Astrocyte (in vitro differentiated cells and primary cell): ENCODE measurements at places on chromosomes 5 and 9. TPM values are rescaled to one million over a fixed set of nuclear protein-coding genes. Genes with fewer than 3 reads are reported as not detected.

DNA sequence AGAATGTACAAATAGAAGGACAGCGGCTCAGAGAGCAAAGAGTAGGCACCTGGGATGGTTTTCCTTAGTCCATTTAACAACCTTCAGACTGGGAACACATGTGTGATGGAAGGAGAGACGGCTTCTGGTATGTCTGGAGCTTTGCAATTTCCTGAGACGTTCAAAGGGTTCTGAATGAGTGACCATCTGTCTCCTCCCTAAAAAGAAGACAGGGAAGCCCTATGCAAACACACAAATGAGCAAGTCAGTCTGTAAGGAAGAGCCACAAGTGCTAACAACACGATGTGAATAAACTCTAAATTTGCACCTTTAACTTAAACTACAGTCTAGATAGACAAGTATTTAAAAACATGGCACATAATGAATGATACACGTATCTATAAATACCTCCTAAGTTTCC is 391.0 kb downstream of the ICE1 start:
- no peak overlapping the region for H3K27ac ChIP-seq
- no peak overlapping the region for H3K4me3 ChIP-seq
- no peak for DNase-seq
- H3K36me3 ChIP-seq, result no peaks in the 10 kb centered on the region
- no peaks in the 10 kb centered on the region for H3K4me1 ChIP-seq
- no peaks in the 10 kb centered on the region for H3K27me3 ChIP-seq

DNA sequence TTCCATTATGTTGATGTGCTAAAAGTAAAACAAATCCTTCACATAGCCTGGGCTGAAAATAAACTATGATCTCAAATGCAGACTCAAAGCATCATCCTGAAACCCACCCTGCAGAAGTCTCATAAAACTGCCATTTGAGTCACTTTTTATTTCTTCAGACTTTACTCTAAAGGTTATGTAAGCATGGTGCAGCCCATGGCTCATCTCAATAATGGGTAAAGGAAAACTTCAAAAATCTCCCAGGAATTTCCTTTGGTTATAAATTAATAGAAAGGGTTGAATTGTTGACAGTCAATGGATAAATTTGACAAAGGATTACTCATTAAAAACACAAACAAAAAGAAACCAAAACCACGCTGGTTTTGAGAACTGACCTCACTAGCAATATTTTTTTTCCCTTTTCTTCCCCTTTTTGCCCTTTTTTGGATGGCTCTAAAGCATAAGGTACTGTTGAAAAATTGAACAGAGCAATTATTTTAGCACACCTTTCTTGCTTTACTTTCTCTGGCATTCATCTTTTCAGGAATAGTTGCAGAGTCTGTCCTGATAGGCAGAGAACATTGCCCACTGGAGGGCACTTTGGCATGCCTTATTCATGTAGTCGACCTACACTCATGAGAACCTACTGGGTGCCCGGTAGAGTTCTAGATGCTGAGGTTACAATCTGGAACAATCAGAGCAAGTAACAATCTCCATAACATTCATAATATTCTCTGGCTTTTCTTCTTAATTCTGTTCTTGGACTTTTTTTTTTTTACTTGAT is 191.4 kb downstream of the TMEM167A start:
- no peaks in the 10 kb centered on the region for H3K36me3 ChIP-seq
- peaks cover 8% of the 10 kb centered on the region for H3K27me3 ChIP-seq
- no peak overlapping the region for H3K27ac ChIP-seq
- H3K4me1 ChIP-seq, result peaks cover 3% of the 10 kb centered on the region
- no peak overlapping the region for H3K4me3 ChIP-seq

DNA sequence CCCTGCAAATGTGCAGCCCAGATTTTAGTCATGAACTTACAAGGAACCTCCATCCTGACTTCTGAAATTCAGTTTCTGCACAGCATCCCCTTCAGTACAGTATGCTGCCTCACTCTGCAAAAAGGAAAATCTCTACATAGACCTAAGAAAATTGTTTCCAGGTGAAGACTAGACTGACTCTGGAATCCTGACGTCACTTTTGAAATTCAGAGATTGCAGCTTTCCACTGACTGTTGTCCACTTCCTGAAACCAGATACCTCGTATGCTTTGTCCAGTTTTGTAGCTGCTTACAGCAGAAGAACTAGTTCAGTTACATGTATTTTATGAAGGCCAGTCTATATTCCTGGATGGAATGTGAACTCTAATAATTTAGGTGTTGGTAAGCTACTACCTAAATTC is 629.3 kb upstream of the ST8SIA4 start:
- no peak overlapping the region for H3K27ac ChIP-seq
- DNase-seq, result no peak
- H3K27me3 ChIP-seq, result no peaks in the 10 kb centered on the region
- no peaks in the 10 kb centered on the region for H3K36me3 ChIP-seq
- no peaks in the 10 kb centered on the region for H3K4me1 ChIP-seq
- H3K4me3 ChIP-seq, result no peak overlapping the region

DNA sequence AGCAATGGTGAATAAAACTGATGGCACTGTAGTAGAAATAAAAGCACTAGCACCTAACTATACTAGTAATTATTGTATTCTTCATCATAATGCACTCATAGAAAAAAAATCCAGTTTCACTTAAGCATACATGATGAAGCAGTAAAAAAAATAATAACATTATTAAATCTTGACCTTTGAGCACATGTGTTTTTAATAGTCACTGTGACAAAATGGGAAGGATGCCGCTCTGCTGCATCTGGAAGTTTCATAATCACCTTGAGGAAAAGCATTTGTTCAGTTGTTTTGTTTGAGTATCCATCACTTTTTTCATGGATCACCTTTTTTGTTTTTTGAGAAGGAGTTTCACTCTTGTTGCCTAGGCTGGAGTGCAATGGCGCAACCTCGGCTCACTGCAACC is 13.2 kb downstream of the OR2K2 start:
- no peaks in the 10 kb centered on the region for H3K36me3 ChIP-seq
- no peaks in the 10 kb centered on the region for H3K4me1 ChIP-seq
- H3K27ac ChIP-seq, result no peak overlapping the region
- no peak for DNase-seq

- no peaks in the 10 kb centered on the region for H3K27me3 ChIP-seq
- peak; percentile 4 for DNase-seq
- no peaks in the 10 kb centered on the region for H3K4me1 ChIP-seq
- no peaks in the 10 kb centered on the region for H3K36me3 ChIP-seq
- H3K27ac ChIP-seq, result no peak within 1 kb of the TSS
Observed at GRCh38 chr5:141245250-141245717, at the start of gene PCDHB15. TSS of gene PCDHB15 (plus strand) at chr5:141245395. CDS start at chr5:141245579, 184 bp downstream.

- H3K27me3 ChIP-seq, result no peaks in the 10 kb centered on the region
- no peak for DNase-seq
- H3K36me3 ChIP-seq, result no peaks in the 10 kb centered on the region
- peaks cover 9% of the 10 kb centered on the region for H3K4me1 ChIP-seq
Observed at GRCh38 chr9:87107072-87107471, 159.8 kb upstream of the GAS1 start.

- no peak overlapping the region for H3K4me3 ChIP-seq
- no peak for DNase-seq
- no peaks in the 10 kb centered on the region for H3K27me3 ChIP-seq
- H3K27ac ChIP-seq, result no peak overlapping the region
Observed at GRCh38 chr9:111970827-111971226, 74.2 kb downstream of the UGCG start.

DNA sequence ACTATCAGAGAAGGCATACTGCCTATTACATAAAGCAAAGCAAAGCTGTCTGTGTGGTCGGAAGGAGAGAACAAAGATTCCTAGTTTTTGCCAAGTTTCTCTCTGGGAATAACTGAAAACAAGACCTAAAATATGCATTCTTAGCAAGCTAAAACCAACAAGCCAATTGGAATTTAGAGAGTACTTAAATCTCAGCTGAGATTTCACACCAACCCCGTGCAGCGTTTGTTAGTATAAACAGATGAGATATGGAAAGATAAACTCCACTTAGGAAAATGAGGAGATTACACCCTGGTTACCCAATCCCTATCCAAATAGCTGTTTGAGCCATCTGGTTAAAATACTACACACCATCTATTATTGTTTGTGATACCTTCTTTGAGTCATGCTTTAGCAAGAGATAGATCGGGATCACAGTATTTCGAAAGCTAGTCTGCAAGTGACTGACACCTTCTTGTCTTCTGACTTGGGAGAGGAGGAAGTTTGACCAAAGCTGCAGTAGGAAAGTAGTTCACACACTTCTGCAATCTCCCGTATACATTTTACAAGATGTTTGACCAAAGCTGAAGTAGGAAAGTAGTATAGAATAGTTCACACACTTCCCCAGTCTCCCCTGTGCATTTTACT is 18.2 kb downstream of the FAF2 start:
- H3K27me3 ChIP-seq, result no peaks in the 10 kb centered on the region
- DNase-seq, result peak; percentile 76
- no peak overlapping the region for H3K27ac ChIP-seq
- H3K4me3 ChIP-seq, result no peak overlapping the region
- no peaks in the 10 kb centered on the region for H3K4me1 ChIP-seq

DNA sequence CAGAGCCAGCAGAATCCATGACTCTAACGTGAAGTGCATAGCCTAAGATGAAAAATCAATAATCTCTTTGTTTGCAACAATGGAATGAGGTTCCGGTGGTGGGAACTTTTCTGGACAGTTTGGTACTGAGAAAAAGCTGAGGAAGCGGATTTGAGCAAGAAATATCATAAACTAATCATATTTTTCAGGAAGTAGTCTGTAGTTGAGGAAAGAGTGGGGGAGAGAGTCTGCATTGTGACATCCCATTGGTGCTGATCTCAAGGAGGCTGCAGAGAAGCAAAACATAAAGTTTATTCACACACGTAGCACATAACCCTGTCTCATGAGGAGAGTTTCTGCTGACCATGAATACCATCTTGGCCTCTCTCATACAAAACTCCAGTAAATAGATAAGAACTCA is 15.8 kb upstream of the FCHO2 start:
- H3K4me1 ChIP-seq, result no peaks in the 10 kb centered on the region
- H3K27me3 ChIP-seq, result no peaks in the 10 kb centered on the region
- no peak for DNase-seq
- H3K36me3 ChIP-seq, result no peaks in the 10 kb centered on the region
- no peak overlapping the region for H3K27ac ChIP-seq
- H3K4me3 ChIP-seq, result no peak overlapping the region

The KLHL9 gene
- 30.3 and 30.4 TPM in 2 replicates for total RNA-seq

The HSPA4 gene
- 198 and 210 TPM in 2 replicates for total RNA-seq

The CYSRT1 gene
- total RNA-seq, result 1.2 and 1.3 TPM in 2 replicates

The XPA gene
- total RNA-seq, result 7.7 and 9.8 TPM in 2 replicates

The OR1J2 gene
- total RNA-seq, result not detected in 2 replicates

The SMIM33 gene
- total RNA-seq, result not detected in 2 replicates
